ENCODE measurements at places on chromosomes 11 and 22.

- no peak for DNase-seq
Measured at GRCh38 chr22:39251762-39252460, 7.1 kb upstream of the PDGFB start.

- DNase-seq: no peak
Measured at GRCh38 chr11:105856954-105857353, 165.1 kb downstream of the MSANTD4 start.

DNA sequence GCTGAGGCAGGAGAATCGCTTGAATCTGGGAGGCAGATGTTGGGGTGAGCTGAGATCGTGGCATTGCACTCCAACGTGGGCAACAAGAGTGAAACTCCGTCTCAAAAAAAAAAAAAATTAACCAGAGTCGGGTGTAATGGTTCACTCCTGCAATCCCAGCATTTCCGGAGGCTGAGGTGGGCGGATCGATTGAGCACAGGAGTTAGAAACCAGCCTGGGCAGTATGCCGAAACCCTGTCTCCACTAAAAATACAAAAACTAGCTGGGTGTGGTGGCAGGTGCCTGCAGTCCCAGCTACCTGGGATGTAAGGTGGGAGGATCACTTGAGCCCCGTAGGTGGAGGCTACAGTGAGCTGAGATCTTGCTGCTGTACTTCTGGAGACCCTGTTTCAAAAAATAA, 1.5 kb downstream of the RANGAP1 start:
- DNase-seq: no peak

- no peak for DNase-seq
Measured at GRCh38 chr11:35516403-35516802, 9.0 kb downstream of the PAMR1 start.

DNA sequence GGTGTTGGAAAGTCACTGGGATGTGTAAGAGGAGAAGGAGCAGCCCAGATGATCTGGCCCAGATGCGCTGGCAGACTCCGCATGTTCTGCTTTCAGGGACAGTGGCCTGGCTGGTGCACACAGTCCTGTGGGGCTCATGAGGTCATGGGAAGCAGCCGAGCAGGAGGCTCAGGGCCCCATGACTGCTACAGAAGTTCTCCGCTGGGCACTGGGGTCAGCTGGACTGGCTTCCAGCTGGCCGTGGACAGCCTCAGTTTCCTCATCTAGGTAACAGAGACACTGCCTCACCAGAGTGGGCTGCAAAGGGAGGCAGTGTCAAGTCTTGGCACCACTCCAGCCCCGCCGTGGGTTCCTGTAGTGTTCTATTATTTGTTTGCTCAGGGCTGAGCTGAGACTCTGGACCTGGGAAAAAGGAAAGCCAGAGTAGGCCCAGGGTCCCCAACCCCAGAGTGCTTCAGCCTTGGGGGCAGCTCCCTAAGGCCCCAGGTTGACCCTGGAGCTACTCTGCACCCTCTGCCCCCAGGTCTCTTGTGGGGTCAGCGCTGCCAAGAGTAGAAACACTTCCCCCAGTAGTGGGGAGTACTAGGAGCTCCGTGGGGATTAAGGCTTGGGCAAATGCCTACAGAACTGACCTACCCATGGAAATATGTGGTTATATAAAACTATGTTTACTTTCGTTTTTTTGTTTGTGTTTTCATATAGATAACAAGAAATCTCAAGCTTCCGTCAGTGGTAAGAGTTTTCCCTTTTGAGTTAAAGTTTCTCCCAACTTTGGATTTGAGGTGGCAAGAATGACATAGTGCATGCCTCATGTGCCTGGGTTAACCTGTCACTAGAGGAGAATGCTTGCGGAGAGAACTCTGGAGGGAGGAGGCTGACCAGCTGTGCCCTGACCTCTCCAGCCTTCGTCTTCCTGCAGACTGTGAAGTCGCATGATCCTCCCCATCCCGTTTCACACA, 45.3 kb downstream of the MED15 start:
- no peak for DNase-seq

- no peak for DNase-seq
Measured at GRCh38 chr11:58530236-58530635, 22.3 kb upstream of the OR5B21 start.

- no peak for DNase-seq
Measured at GRCh38 chr11:79525257-79525656, 84.4 kb upstream of the TENM4 start.

GRCh38 chr11:125061281-125061680, 1.8 kb upstream of the SLC37A2 start:
- no peak for DNase-seq

- DNase-seq: no peak
Measured at GRCh38 chr11:107172996-107173395, 154.7 kb upstream of the GUCY1A2 start.

DNA sequence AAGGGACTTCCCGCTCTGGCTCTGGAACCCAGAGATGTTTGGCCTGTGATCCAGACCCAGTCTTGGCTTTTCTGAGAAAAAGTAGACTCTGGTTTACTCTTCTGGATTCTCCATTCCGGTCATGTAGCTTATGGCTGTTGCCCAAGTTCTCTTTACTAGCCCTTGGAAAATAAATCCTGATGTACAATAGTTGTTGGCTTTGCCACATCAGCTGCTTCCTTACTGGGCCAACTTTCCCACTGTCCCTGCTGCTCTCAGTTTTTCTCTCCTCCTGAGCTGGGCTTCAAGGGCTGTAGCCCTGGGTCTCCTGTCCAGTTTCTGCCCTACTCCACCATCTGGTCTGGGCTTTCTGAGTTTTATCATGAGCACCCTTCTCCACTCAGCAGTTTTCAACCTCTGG, 12.5 kb downstream of the PATZ1 start:
- DNase-seq: no peak

DNA sequence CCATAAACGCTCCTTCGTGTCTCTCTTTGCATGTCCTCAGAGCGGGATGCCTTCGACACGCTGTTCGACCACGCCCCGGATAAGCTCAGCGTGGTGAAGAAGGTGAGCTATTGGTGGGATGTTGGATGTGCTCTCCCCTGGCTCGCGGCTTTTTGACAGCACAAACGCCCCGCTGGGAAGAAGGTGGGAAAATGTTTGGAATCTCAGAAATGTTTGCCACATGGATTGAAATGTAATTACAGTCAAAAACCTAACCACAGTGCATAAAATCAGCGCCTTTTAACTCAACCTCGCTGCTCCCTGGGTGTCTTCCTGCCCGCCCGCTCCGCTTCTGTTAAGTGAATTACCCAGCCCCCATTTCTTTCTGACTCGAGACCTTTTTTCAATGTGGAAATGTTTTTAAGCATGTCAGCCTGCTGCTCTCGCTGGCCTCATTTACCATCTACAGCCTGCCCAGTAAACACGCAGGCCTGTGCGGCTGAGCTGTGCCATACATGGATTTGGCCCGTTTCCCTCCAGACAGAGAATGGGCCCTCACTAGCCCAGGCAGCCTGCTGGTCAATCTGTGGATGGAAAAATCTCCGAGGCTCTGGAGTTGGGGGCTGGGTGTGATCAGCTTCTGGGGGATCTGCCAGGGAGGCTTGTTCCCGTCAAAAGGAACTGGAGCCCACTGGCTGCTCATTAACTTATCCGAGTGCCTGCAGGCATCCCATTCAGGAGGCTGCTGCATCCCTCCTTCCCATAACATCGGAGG, 32.7 kb upstream of the PARVG start:
- DNase-seq: no peak

DNA sequence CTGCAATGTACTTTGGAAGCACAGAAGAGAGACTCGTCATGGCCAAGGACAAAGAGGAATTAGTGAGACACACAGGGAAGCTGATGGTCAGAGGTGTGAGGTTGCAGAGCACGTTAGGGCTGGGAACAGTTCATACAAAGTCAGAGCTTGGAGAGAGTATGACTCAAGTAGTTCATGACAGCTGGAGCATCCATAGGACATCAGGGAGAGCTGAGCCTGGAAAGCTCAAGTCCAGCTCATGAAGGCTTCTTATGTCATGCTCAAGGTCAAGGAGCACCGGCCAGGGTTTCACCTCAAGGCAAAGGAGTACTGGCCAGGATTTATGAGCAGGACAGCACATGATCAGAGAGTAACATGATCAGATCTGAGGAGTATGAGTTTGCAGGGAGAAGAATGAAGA, 64.6 kb upstream of the CHST1 start:
- no peak for DNase-seq

- DNase-seq: no peak
Measured at GRCh38 chr11:10725907-10726253, 25.2 kb upstream of the CTR9 start.

- DNase-seq: no peak
Measured at GRCh38 chr22:22139364-22139763, 105.2 kb upstream of the VPREB1 start.

DNA sequence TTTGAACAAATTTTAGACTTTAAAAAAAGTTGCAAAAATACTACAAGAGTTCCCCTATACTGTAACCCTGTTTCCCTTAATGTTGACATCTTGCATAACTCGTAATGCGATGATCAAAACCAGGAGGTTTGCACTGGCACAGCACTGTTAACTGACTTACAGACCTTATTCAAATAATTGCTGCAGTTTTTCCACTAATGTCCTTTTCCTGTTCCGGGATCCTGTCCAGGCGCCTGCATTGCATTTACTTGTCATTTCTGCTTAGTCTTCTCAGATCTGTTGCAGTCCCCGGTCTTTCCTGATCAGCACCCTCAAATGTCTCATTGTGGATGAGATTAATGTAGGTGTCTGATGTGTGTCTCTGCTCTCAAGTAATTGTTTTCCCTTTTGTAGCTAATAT, 32.0 kb downstream of the APLP2 start:
- no peak for DNase-seq

- DNase-seq: no peak
Measured at GRCh38 chr22:37647928-37648327, 8.5 kb downstream of the SH3BP1 start.

DNA sequence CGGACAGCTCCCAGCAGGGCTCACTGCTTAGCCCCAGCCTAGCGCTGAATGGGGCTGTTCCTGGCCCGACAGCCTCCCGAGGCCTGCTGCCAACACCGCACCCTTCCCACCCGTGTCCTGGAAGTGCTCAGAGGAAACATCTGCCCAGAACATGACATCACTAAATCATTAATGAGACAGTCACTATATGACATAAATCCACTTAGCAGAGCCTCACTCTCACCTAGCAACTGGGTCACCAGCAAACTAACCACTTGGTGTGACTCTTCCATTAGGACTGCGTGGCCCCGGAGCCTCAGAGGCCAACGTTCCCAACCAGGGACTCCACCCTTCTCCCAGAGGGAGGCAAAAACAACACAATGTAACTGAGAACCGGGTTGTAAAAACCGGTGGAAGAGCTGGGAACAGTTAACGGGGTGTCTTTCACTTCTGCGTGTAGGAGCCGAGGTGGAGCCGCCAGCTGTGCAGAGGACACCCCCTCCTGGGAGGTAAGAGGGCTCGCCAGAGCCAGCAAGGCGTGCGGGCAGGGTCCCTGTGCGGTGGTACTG, 21.4 kb upstream of the PACSIN2 start:
- peak; percentile 57 for DNase-seq

GRCh38 chr22:36166518-36167220, 6.1 kb upstream of the APOL3 start:
- no peak for DNase-seq

DNA sequence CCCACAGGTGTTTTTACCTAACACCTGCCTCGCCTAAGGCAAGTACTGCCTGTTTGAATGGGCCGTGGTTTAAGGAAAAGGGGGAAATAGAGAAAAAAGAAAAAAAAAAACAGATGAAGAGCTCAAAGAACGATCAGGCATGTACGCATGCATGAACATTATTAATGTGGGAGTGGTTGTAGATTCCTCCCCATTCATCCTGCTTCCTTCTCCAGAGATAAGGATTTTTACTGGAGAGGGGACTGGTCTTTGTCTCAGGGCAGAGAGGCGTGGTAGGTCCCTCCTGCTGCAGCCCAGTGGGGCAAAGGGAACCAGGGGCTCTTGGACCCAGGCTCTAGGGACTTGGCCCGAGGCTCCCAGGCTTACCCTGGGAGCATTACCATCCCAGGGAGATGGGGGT, 23.1 kb downstream of the RPS6KA4 start:
- DNase-seq: no peak

DNA sequence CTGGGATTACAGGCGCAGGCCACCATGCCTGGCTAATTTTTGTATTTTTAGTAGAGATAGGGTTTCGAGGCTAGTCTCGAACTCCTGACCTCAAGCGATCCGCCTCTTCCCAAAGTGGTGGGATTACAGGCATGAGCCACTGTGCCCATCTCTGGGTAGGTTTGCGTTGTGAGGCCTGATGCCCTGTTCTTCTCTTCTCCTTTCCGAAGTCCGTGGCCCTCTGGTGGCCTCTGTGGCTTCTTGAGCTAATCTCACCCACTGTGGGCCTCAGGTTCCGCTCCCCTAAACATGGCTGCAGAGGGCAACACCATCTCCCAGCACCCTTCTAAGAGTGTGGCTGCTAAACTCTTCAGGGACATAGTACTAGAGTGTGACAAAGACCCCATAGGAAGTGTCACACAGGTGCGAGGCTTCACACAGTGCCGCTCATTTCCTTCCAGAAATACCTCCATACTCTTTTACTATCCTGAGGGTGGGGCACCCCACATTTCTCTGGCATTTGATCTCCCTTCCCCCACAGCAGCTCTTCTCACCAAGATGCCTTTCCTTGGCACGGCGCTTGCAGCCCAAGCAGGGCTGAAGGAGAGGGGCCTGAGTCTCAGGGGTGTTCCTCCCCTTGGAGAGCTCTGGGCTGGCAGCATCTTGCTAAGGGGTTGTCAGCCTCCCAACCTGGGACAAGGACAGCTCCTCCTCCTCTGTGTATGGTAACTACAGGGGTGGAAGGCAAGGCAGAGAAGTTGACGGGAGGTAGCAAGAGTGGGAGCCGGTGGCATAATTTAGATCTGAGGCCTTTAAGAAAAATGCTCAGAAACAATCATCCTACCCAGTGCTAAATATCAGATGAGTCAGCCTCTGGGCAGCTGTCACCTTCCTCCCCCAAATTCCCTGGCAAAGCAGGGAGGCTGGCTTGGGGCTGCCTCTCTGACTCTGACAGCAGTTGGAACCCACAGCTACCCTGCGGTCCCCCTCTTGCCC, 6.1 kb downstream of the THY1 start:
- no peak for DNase-seq

- no peak for DNase-seq
Measured at GRCh38 chr11:113197446-113197845, 116.9 kb upstream of the TTC12 start.

DNA sequence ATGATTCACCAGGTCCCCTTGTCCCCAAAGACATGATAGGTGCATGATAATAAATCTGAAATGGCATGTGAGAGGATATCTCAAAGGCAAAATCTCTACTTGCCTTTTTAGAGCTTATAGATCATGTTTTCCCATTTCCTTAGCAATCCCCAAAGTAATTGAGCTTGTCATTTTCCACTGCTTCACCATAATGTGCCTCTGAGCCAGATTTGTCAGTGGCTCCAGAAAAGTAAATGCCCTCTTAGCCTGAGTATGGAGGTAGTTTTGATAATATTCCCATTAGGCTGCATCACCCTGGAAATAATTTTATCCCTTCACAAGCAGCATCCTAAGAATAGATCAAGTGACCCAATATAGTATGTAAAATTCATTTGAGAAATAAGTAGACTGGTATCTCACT, 36.7 kb upstream of the ADSL start:
- DNase-seq: no peak

GRCh38 chr11:21461701-21462100, 731.2 kb upstream of the ANO5 start:
- no peak for DNase-seq
